ENCODE measurements at places on chromosomes 6 and 20.

DNA sequence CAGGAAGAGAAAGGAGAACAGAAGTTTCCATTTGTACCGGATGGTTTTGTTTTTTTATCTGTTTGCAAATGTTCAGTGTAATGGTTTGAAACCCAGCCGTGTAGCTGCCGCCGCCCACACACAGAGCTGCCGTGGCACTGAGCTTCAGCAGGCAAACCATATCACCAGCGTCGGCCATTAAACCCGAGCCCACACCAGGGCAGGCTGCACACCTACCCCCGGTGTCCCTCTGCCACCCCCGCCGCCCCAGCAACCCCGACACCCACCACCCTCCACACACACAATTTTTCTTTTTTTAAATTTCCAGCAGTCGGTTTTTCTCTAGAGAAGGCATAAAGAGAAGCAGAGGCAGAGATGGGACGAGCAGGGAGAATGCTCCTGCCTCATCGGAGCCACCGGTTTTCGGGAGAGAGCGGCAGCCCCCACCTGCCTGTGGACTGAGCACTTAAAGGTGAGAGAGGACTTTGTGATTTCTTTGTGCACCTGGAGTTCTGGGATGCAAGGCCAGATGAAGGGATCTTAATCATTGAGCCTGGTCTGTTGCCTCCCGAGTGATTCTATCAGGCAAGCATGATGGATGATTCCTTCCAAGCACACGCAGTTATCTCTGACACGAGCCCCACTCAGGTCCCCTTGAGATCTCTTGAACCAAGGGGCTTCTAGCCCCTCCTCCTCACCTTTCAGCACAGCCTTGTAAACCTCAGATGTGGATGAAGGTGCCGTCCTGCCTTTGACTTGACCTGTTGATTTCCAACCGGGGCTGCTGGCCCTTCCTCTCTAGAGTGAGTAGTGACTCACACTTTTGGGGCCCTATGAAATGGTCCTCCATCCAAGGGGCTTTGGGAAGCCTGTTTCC is 17.5 kb upstream of the ZNF831 start:
- DNase-seq: no peak

DNA sequence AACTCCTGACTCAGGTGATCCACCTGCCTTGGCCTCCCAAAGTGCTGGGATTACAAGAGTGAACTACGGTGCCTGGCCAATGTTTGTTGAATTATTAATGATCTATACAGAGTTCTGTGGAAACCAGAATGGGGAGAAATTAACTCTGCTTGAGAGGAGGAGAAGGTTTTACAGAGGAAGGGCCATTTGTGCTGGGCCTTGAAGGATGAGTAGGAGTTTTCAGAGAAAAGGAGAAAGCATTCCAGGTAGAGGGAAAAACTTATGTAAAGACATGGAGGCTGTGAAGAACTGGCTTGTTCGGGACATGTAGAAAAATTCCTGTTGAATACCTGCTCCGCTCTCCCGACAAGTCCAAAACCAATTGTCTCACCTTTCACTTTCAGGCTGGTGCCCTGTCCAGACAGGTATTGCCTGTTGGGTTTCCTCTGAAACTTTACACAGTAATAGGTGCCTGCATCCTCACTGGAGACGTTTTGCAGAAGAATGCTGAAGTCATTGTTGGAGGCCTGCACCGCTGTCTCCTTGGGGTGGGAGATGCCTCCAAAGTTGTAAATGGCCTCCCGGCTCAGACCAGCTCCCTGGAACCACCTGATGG is 11.3 kb upstream of the NSFL1C start:
- no peak for DNase-seq

- DNase-seq: no peak
Observed at GRCh38 chr6:31441365-31442267, 38.2 kb downstream of the MICA start.

- no peak for DNase-seq
Observed at GRCh38 chr20:10898552-10898951, 224.8 kb upstream of the JAG1 start.

DNA sequence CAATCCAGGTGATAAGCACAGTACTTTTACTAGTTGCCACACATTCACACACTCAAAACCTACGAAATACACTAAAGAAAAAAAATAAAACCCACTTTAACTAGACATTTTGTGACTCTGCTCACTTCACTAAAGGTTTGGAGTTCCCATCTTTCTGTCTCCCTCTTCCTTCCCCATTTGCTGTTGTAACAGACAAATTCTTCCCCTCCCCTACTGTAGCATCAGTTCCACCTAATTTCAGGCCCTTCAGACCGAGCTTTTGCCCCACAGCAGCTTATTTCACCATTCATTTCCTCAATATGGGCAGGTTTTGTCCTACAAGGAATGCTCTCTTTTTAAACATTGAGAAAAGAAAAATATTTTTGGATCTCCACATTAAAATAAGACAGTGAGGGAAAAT is 31.3 kb upstream of the MRAP2 start:
- no peak for DNase-seq

GRCh38 chr6:42105156-42105648 is 37.2 kb downstream of the C6orf132 start:
- DNase-seq: no peak

- no peak for DNase-seq
Observed at GRCh38 chr6:8760951-8761350, 325.6 kb upstream of the SLC35B3 start.

DNA sequence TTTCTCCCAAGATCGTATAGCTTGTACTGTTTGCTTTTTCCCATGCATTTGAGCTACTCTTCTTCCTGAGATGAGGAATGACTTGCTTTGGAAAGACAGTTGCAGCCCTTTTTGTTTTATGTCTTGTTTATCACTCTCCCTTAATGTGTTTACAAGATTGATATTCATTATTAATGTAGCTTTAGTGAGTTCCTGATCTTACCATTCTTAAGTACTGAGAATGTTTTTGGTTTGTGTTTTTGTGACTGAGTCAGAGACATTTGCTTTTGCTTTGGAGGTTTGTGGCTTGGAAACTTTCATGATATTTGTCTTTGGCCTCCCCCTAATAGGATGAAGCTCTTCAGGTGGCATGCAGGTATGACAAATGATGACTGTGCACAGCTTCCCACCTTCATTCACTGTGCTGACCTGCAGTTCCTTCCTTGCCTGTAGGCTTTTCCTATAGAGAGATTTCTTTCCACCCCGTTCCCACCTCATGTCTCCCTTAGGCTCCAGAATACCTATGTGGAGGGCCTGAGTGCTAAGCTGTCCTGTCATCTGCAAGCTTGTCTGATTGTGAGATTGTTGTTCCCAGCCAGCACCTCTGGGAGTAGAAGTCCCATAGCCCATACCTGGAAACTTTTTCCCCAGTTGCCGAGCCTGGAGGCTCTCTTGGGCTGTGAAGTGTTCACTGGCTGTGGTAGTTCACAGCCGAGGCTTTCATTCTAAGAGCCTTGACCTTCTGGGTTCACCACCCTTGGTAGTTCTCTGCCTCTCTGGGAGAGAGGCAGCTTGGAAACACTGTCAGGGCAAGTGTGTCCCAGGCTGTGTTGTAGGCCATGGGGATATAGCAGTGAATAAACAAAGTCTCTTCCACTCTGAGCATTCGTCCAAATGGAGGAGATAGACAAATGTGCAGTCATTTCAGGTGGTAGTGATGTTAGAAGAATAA is 27.1 kb downstream of the CDS2 start:
- no peak for DNase-seq

GRCh38 chr20:50980071-50980681 is 21.6 kb downstream of the MOCS3 start:
- no peak for DNase-seq

- no peak for DNase-seq
Observed at GRCh38 chr6:129843573-129843972, 17.5 kb downstream of the TMEM244 start.

DNA sequence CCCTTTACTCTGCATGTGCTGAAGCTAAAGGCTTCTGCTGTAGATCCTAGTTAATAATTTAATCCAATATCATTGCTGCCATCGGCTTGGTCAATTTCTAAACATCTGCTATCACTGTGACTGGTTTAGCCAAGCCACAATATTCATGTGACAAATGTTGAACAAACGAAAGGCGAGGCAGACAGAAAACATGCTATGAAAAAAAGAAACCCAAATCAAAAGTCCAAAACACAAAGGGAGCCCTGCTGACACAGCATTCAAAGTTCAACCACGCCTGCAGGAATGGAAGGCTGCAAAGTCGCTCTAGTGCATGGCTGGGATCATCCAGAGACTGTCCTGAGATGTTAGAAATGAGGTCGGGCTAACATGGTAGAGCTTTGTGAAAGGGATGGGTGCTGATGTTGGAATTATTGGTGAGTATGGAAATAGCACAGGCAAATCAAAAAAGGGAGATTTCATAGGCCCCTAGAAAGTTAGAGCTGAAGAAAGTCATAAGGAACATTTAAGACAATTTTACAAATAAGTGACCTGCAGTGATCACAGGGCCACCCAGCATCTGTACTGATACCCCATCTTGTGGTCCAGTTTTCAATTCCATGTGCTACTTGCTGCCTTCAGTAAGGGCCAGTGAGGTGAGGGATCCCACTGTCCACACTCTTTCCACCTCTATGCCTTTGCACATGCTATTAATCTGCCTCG is 8.8 kb upstream of the NHSL1 start:
- DNase-seq: no peak

GRCh38 chr20:16672299-16672698 is 57.5 kb upstream of the SNRPB2 start:
- no peak for DNase-seq

- no peak for DNase-seq
Observed at GRCh38 chr6:151005164-151005563, 139.7 kb downstream of the MTHFD1L start.

Measured in NCI-H1417 treated with DMSO at 0.1 percent for 48 hours (cell line).